ENCODE measurements at places on chromosomes 12 and 14.
A peak's percentile ranks its signal among the peaks of the same experiment; 100 is the strongest.

DNA sequence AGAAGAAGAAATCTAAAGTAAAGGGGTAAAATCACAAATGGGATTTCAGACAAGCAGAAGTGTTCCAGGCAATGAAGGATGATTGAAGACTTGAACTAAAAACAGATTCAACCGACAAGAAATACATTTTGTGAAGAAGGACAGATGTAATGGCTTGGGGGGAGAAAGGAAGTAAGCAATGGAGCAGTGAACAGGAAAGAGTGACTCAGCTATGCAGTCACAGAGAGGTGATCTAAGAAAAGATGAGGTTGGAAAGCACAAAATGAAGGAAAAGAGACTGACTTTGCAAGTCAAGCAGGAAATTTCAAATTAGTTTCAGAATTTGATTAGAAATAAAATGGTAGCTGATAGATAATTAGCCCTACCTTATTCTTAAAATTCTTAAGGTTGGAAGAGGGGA lies 66.5 kb downstream of the PUS7L start:
- DNase-seq, result peak; percentile 19

- DNase-seq, result no peak
These were observed 80.2 kb downstream of the NCOR2 start for GRCh38 chr12:124487066-124487833.

- no peak for DNase-seq
These were observed 34.5 kb downstream of the IPO8 start for GRCh38 chr12:30661210-30661609.

DNA sequence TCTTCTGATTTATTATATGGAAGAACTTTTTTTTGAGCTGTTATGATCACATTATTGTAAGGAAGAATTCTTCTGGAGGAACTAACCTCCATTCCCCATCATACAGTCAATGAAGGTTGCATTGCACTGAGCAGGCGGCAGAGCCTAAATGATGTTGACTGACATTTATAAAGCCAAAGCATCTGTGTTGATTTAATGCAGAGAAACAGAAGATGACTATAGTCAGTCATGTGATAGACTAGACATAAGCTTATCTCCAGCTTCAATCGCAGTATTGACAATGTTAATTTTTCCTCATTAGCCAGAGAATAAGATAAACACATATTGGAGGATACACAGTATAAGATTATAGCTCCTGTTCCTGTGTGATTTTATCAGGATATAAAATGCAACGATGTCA lies 82.0 kb downstream of the PRICKLE1 start:
- DNase-seq, result no peak

DNA sequence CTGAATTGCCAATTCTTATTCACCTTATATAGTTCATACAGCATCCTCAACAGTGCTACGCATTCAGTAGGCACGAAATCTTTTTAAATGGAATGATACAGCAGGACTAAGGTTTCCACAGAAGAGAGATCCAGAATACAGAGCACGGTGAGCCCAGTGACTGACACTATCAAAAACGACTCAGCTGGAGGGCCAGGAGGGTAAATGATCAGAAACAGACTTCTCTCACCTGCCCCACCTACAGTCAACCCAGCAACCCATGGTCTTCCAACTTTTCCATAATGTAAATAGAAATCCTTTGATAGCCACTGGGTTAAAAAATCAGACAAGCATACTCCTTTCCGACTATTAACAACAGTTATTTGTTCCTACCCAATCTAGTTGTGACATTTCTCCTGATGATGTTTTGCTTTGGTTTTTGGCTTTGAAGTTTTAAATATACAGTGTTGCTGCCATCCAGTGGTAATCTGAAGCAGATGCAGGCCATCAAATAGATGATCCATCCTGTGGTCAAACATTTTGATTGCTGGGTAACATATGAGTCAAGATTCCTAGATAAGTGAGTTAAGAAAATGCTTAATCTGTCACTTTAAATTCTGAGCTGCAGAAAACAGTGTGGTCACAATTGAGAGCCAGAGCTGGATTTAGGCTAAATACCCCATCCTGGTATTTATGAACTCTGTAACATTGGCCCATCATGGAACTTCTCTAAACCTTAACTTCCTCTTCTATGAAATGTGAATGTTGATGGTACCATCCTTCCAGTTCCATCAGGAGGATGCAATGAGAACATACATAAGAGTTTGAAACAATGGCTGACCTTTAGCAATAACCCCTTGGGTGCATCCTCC lies 42.0 kb downstream of the GPHB5 start:
- peak; percentile 70 for DNase-seq

DNA sequence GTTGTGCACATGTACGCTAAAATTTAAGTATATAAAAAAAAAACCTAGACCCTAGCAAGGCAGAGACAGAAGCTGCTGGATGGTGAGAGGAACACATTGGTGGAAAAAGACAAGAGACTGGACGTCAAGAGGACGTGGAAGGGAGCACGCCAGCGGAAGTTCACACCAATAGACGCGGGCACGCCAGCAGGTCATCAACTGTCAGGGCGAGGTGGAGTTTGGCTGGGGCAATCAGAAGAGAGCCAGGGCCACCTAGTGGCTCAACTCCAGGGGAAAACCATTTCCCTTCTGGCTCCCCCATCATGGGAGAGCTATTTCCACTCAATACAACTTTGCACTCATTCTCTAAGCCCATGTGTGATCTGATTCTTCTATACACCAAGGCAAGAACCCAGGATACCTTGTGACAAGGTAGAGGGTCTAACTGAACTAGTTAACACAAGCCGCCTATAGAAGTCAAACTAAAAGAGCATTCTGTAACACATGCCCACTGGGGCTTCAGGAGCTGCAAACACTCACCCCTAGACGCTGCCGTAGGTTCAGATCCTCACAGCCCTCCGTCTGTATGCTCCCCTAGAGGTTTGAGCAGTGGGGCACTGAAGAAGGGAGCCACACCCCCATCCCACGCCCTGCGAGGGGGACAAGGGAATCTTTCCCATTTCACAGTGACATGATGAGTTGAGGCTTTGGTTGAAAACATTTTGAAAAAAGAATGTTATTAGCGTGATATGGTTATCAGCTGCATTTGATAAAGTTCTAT lies 702.7 kb downstream of the TMTC2 start:
- no peak for DNase-seq

- DNase-seq, result peak; percentile 70
These were observed 41.6 kb downstream of the RHOJ start for GRCh38 chr14:63245893-63246292.

GRCh38 chr12:58592475-58593207 lies 327.7 kb downstream of the LRIG3 start:
- DNase-seq, result no peak

DNA sequence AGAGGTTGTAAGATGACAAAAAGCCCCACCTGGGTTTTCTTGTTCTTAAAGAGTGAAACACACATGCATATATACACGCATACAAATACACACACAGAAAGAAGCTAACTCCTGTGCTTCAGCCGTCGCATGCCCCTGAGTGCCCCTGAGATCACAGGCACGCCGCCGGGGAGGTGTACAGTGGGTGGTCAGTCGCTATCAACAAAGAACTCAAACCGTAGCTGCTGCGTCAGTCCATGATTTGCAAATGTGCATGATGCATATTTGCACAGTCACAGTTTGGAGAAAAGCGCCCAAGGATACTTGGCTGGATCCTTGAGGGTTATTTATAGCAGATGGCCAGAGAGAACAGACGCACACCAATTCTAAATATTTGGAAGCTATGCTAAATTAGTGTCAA lies 206.9 kb downstream of the TMEM132D start:
- no peak for DNase-seq

DNA sequence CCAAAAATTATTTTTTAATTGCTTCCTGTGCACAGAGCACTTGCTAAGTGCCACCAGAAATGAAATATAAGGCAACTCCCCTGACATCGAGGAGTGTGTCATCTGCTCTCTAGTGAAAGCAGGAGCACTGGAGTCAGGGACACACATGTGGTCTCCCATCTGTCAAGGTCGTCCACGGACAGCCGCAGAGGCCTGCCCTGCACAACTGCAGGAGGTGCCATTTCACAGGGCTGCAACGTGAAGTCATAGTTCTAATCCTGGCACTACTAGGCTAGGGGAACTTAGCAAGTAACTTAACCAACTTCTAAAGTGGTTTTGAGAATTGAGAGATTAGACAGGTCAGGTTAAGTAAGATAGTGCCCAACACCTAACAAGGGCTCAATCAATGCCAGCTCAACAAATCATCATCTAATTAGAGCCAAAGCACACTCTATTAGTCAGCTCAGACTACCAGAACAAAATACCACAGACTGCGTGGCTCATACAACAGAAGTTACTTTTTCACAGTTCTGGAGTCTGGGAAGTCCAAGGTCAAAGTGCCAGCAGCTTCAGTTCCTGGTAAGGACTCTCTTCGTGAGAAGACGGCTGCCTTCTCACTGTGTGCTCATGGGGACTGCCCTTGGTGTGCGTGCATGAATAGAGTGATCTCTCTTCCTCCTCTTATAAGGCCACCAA lies 30.7 kb downstream of the FOXN3 start:
- peak; percentile 67 for DNase-seq

DNA sequence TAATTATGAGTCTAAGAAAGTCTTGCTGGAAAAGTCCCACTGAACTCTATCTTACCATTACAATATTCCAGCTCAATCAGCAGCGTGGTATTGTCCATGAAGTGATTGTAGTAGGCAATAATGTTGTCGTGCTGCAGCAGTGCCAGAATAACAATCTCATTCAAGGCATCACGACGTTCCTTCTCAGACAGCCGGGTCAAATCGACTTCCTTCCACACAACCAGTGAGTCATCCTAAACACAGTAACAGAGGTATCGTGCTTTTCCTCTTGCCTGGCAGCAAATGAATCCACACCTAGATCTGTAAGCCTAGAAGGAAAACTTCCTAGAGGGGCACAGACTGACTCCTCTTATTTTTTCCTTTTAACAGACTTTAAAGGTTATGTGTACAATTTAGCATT lies 2.9 kb downstream of the NEK9 start:
- peak; percentile 99 for DNase-seq

- DNase-seq, result no peak
These were observed 9.6 kb upstream of the ENDOU start for GRCh38 chr12:47734725-47735480.

GRCh38 chr12:124754949-124755800 lies 108.5 kb downstream of the SCARB1 start:
- DNase-seq, result no peak

- peak; percentile 67 for DNase-seq
These were observed at the start of gene AP1G2 for GRCh38 chr14:23567186-23568020. TSS of gene AP1G2 (minus strand) at chr14:23567791. CDS start at chr14:23567314, 477 bp downstream.

DNA sequence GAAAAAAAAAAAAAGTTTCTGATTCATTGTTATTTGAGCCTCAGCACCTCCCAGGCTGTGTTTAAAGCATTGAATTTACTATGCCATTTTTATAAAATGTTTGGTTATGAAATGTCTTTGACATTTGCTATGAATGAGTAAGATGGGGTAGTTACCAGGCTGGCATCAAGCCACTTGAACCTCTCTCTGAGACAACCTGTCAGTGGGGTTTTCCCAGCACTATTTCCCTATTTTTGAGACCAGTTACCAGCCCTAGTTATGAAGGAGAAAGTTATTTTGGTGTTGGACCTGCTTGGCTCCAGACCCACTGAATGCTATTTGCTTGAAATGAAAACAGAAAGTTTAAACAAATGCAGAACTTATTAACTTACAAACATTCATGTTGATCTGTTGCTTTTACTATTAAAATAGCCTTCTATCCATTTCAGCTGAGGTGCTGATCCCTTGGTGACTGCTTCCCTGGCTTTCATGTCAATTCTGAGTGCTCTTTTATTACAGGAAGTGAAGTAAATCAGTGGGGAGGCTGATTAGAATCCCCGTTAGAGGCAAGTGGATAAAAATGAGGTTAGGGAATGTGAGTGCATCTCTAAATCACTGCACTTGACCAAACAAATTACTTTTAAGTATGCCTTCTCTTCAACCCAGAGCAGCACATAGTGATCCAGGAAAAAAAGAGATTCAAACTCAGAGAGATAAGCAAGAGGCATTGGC lies 37.8 kb downstream of the LLPH start:
- DNase-seq, result peak; percentile 28

DNA sequence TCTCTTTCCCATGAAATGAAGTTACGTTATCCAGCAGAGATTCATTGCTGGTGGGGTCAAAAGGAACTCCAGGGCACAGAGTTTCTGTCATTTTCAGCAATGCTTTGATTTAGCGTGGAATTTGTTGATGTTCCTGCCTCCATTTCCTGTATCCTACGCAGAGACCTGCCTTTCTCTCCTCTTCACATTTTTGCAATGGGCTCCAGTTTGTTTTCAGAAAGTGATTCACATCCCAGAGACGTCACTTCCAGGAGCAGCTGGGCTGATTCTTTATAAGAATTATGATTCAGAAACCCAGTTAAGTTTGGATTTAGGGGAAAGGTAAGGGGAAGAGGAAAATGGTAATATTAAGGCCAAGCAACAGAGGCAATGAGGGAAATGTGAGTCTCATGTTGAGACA lies 11.6 kb downstream of the RNASE10 start:
- DNase-seq, result peak; percentile 85

GRCh38 chr12:66302827-66303169 lies 505 bp downstream of the HELB start:
- no peak for DNase-seq

DNA sequence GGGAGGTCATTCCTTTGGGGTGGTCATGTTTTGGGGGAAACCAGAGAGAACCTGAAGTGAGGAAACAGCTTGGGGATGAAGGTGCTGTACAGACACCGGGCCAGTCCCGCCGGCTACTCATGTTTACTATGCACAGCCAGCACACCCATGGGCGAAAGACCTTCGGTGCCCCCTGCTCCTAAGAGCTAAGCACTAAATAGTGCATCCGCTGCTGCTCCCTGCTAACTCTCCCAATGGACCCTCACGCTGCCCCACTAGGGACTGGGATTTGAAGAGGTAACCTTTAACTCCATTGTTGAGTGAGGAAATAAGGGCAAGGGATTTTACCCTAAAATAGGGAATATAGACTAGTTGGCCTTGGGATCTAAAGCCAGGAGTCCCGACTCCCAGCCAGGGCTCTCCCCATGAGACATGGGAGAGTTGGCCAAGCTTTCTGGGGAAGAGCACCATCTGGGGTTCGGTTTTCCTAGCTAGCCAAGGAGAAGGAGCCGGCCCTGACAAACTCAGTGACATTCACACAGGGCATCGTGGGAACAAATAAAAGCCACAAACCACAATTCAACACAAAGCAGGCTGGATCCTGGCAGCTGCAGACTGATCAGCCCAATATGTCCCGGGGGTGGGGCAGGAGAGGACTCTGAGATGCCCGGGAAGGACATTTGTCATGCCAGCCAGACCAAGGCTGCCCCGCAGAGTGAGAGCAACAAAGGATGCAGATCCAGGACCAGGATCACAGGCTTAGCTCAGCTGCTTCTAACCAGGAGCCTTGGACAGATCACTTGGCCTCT lies 91.7 kb downstream of the SINHCAF start:
- no peak for DNase-seq

DNA sequence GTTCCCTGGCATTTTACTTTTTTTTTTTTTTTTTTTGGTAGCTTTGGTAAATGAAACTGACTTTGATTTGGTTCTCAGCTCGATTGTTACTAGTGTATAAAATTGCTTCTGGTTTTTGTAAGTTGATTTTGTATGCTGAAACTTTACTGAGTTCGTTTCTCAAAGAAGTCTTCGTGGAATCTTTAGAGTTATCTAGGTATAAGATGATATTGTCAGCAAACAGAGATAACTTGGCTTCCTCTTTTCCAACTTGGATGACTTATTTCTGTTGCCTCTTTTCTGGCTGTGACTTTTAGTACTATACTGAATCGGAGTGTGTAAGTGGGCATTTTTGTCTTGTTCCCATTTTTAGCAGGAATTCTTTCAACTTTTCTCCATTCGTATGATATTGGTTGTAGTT lies 28.1 kb downstream of the USP15 start:
- no peak for DNase-seq
